ENCODE measurements at places on chromosomes 11 and 22.

GRCh38 chr11:394858-395655 is 1.0 kb downstream of the PKP3 start:
- no peak for DNase-seq

DNA sequence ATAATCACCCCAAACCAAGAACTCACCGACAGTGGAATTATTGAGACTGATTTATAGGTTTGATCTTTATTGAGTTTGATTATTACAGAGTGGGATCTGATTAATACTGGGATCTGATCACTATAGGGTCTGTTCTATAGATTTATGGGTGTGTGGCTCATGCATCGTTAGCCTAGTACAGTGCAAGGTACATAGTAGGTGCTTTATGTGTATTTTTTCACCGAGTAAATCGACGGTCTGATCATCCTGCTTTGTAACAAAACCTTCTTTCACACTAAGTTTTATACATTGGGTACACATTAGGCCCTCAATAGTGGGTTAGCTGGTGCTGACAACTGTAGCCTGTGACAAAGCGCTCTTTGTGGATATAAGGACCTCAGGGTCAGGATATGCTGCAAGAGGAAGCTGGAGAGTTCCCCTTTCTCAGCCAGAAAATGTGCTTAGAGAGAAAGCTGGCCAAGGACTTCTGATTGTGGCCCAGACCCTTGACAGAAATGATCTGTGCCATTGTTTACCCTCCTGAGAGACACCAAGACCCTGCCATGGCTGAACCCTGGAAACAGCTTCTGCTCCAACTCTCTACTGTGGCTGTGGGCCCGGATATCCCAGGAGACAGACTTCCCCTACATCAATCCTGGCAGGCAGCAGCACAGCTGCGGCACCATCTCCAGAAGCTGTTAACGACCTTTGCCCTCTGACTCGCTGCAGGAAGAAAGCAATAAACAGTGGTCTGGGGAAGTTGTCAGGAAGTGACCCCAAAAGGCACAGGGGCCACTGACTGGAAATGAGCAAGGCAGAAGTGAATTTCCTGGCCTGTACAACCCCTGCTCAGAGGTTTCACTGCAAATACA is 16.1 kb upstream of the TPP1 start:
- DNase-seq, result no peak

GRCh38 chr11:131302836-131303235 is 67.6 kb upstream of the NTM start:
- no peak for DNase-seq

DNA sequence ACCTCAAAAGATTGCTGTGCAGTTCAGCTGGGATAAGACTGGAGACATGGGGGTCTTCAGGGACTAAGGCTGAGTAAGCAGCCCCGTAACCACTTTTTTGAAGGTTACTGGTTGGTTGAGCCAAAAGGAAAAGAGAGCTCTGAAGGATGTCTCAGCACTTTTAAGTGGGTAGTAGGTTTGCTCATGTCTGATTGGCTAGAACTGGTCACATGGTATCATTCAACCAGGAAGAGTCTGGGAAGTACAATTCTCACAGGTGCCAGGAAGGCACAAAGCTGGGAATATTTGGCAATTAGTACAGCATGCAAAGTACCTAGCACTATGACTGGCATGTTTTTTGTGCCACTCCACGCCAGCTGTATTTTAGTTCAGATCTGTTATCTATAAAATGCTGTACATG is 58.1 kb downstream of the SNX19 start:
- peak; percentile 40 for DNase-seq

Data from OCI-LY7 (cell line).